ENCODE measurements at places on chromosomes 13 and 19.

- no peak for DNase-seq
Observed at GRCh38 chr19:41334793-41335192, 18.9 kb downstream of the TGFB1 start.

DNA sequence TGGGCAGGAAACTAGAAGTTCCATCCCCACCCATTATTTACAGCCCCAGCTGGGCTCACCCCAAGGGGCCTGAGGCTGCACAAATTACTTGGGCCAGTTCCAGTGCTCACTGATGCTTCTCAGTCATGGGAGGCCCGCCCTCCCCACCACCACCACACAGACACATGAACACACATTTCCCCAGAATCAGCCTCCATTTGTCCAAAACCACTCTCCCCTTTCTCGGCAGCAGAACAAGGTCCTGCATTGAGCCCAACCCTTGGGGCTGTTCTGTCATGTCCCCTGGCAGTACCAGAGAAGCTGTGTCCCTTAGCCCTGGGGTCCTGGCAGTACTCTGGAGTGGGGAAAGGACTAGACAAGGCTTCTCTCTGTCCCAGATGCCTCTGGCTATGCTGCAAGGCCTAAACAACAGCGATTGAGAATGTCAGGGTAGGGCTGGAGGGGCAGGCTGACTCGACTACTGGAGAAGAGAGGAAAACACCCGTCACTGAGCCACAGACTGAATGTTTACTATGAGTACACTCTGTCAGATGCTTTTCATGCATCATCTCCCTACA lies 21.8 kb downstream of the SAMD4B start:
- DNase-seq = no peak

DNA sequence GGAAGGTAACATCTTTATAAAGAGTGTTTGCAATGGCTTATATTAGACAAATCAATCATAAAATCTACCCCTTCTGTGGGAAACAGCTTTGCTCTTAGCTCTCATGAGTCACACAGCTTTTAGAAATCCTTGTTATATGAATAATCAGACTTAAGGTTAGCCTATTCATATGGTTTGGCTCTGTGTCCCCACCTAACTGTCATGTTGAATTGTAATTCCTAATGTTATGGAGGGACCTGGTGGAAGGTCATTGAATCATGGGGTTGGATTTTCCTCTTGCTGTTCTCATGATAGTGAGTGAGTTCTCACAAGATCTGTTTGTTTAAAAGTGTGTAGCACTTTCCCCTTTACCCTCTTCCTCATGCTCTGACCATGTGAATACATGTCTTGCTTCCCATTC lies 704.2 kb upstream of the KLHL1 start:
- DNase-seq = no peak

- DNase-seq = peak; percentile 99
Observed at GRCh38 chr13:112003396-112003795, 63.6 kb upstream of the SOX1 start.

GRCh38 chr13:45683701-45684100 lies 18.4 kb upstream of the CBY2 start:
- no peak for DNase-seq

- no peak for DNase-seq
Observed at GRCh38 chr13:36772853-36773252, 46.2 kb upstream of the RFXAP start.

GRCh38 chr13:29422015-29422414 lies 173.5 kb downstream of the SLC7A1 start:
- no peak for DNase-seq

DNA sequence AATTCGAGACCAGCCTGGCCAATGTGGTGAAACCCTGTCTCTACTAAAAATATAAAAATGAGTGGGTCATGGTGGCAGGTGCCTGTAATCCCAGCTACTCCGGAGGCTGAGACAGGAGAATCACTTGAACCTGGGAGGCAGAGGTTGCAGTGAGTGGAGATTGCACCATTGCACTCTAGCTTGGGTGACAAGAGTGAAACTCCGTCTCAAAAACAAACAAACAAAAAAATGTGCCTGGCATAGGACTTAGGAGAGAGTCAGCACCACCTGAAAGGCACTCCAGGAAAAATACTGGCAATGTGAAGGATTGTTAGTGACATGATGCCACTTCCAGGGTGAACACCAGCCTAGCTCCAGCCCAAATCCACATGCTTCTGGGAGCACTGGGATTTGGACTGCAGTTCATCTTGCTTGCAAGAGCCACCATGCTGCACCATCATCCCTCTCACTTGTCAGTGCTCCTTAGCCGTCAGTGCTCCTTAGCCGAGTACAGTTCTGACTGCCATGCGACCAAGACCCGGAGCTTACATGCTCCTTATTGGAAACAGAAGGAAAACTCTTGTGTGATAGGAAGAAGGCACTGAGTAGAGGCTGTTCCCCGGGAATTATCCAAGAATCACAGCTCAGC lies 145.1 kb upstream of the RNF113B start:
- DNase-seq = no peak
